Activated naive CD4-positive, alpha-beta T cell treated with anti-CD3 and anti-CD28 coated beads, Interleukin-2, amount 50 U/mL, for 72 hours (primary cell): ENCODE measurements at places on chromosomes 12 and 14.

DNA sequence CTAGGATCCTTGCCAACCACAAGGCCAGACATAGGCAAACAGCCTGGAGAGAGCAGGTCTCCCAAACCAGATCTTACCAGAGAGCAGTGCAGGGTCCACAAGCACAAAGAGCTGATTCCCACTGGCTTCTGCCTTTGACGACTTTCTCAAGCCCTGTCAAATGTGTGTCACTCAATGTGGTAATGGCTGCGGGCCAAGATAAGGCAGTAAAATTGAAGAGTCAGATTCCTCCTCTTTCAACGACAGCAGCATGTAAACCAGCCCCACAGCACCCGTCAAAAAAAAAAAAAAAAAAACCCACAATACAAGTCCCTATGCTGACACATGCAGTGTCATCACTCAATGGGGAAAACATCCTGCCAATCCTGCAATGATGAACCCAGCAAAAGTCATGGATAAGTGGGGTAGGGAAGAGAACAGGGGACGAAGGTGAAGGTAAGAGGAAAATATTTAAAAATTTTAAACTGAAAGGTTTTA, at the start of gene STON2:
TSS of gene STON2 (minus strand) at position 123 of the 477 bp plus-strand sequence. CDS start 1,942 bp downstream, outside the sequence.
- no peak for DNase-seq

DNA sequence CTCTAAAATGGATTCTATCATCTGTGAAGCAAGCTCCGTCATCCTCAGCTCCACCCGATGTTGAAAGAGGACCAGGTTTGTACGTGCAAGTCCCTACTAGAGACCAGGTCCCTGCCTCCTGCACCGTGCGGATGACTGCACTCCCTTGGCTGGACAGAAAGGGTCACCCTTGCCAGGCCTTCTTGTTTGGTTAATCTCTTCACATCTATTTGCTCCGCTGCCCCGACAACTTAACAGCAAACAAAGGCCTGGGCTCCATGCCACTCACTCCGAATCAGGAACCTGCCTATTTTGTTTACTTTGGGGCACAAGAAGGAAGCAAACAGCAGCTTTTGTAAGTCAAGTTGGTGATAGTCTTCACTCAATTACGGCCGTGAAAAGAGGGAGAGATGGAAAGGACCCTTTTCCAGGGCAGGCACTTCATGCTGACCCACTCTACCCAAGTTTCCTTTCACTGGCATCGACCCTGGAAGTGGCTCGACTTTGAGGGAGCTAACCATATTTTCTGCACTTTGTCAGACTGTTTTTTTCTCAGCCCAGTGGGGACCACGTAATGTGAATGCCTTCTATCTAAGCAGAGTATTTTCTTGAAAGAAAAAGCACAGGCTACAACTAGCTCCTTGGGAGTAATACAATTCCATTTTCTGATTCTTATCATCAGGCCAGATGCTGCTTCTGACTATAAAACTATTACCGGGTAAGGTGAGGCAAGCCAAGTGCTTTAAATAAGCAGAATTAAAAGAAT, 202.6 kb downstream of the FOXN3 start:
- no peak for DNase-seq

GRCh38 chr14:77151245-77151644, 9.7 kb upstream of the ZDHHC22 start:
- DNase-seq, result peak; percentile 23

GRCh38 chr12:117014342-117014887, 84.8 kb downstream of the TESC start:
- DNase-seq, result no peak
